SJSA1 (cell line): ENCODE measurements at places on chromosomes 6 and 20.

DNA sequence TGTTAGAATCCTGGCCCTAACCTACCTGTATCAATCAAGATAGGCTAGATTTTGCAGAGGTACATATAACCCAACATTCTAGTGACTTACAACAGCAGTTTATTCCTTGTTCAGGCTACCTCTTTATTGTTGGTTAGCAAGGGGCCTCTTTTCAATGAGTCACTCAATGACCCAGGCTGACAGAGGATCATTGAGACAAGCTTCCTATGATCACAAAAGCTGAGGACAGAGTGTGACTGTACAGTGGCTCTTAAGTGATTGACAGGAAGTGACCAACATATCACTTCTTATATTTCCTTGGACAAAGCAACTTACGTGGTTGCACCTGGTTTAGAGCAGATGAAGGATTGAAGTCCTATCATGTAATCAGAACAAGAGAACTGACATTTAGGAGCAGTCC, 740.9 kb downstream of the FRK start:
- H3K4me3 ChIP-seq = no peak overlapping the region
- no peak overlapping the region for H3K27ac ChIP-seq
- no peaks in the 10 kb centered on the region for H3K36me3 ChIP-seq
- no peaks in the 10 kb centered on the region for H3K27me3 ChIP-seq

- H3K36me3 ChIP-seq = no peaks in the 10 kb centered on the region
- peak; percentile 82 for DNase-seq
- H3K27me3 ChIP-seq = no peaks in the 10 kb centered on the region
- peak overlapping the region; percentile 92 for H3K27ac ChIP-seq
- H3K4me3 ChIP-seq = peak overlapping the region; percentile 6; the same call in 1 of the 2 replicates
These were observed 16.1 kb upstream of the ZNF217 start for GRCh38 chr20:53609491-53610445.

GRCh38 chr6:106808758-106809157, 165.8 kb downstream of the CD24 start:
- no peak overlapping the region for H3K27ac ChIP-seq
- peaks cover 5% of the 10 kb centered on the region; the same call in 1 of the 2 replicates for H3K4me1 ChIP-seq
- H3K27me3 ChIP-seq = no peaks in the 10 kb centered on the region
- H3K36me3 ChIP-seq = no peaks in the 10 kb centered on the region
- no peak overlapping the region for H3K4me3 ChIP-seq
- DNase-seq = no peak

GRCh38 chr6:30399390-30400058, 54.6 kb downstream of the RPP21 start:
- H3K4me3 ChIP-seq = no peak overlapping the region
- no peak for DNase-seq
- no peaks in the 10 kb centered on the region for H3K4me1 ChIP-seq
- peaks cover 33% of the 10 kb centered on the region for H3K27me3 ChIP-seq
- H3K36me3 ChIP-seq = no peaks in the 10 kb centered on the region

DNA sequence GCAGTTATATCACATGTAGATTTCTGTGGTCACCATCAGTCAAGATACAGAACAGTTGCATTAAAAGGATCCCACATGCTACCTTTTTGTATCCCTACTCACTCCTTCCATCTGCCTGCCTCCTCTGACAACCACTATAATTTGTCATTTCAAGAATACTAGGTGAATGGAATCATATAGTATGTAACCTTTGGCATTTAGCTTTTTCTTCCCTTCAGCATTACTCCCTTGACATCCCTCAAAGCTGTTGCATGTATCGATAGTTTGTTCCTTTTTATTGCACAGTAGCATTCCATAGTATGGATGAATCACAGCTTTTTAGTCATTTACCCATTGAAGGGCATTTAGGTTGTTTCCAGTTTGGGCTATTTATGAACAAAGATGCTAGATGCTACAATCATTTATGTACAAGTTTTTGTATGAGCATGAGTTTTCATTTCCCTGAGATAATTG, 26.1 kb downstream of the NCOA7 start:
- peaks cover 33% of the 10 kb centered on the region for H3K4me1 ChIP-seq
- no peak overlapping the region for H3K27ac ChIP-seq
- H3K27me3 ChIP-seq = no peaks in the 10 kb centered on the region

GRCh38 chr20:57426831-57427230, 35.6 kb downstream of the RBM38 start:
- no peaks in the 10 kb centered on the region for H3K36me3 ChIP-seq
- H3K27ac ChIP-seq = no peak overlapping the region
- no peak for DNase-seq
- peaks cover 6% of the 10 kb centered on the region for H3K4me1 ChIP-seq

- H3K36me3 ChIP-seq = peaks cover 2% of the 10 kb centered on the region; the same call in 1 of the 2 replicates
- no peak overlapping the region for H3K27ac ChIP-seq
- H3K4me1 ChIP-seq = peaks cover 14% of the 10 kb centered on the region
These were observed 28.7 kb downstream of the ANKS1A start for GRCh38 chr6:34917626-34918285.

GRCh38 chr6:14824060-14824459, 421.8 kb upstream of the JARID2 start:
- H3K4me3 ChIP-seq = no peak overlapping the region
- H3K4me1 ChIP-seq = no peaks in the 10 kb centered on the region
- no peak overlapping the region for H3K27ac ChIP-seq
- H3K36me3 ChIP-seq = no peaks in the 10 kb centered on the region

DNA sequence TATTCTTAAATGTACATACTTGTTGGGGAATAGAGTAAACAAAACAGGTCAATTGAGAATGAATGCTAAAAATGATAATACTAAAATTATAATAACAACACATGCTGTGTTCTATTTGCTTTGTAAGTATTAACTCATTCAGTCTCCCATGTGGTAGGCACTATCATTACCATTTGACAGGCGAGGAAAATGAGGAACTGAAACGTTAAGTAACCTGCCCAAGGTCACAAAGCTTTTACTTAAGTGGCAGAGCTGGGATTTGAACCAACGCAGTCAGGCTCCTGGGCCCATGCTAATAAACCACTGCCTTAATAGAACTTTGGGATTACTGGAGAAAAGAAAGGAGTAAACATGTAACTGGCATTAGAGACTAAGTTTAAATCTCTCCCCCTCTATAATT, 3.8 kb downstream of the NSFL1C start:
- H3K4me3 ChIP-seq = no peak overlapping the region
- DNase-seq = no peak
- peaks cover 81% of the 10 kb centered on the region for H3K36me3 ChIP-seq
- no peaks in the 10 kb centered on the region for H3K27me3 ChIP-seq
